ENCODE measurements at places on chromosomes 1 and 21. TPM values are rescaled to one million over a fixed set of nuclear protein-coding genes. Genes with fewer than 3 reads are reported as not detected.

The AGMAT gene
- 12.9 TPM for polyA plus RNA-seq

DNA sequence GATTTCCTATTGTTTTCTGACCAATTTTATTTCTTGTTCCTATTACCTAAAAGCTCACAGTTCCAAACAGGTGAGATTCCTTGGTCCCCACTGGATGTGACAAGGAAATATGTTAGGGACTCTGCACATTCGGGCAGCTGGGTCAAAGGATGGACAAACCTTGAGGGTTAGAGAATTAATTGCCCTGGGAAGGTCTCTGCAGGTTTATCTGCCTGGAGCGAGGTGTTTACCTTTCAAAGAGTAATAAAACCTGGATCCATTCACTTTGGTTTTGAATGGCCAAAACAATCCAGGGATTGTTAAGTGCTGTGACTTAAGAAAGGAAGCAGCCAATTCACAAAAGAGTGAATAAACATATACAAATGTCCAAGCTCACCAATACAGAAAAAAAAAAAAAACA lies 33.6 kb upstream of the RAB4A start:
- no peak for DNase-seq

DNA sequence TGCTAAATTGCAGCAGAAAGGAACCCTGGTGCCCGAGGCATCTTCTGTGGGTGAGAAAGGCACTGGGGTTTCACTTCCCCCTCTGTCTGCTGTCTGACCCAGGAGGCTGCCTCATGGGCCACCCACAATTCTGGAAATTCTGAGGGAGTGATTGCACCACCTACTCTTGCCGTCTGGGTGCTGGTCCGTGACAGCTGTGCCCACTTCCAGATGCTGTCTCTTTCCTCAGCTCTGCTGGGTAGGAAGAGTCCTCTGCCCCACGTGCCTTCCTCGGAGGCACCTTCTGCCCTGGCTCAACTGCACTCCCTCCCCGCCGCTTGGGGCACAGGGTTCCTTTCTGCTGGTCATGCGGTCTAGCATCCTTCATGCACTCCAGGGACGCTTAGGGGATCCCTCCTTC lies 96.3 kb downstream of the ARHGEF10L start:
- no peak for DNase-seq

DNA sequence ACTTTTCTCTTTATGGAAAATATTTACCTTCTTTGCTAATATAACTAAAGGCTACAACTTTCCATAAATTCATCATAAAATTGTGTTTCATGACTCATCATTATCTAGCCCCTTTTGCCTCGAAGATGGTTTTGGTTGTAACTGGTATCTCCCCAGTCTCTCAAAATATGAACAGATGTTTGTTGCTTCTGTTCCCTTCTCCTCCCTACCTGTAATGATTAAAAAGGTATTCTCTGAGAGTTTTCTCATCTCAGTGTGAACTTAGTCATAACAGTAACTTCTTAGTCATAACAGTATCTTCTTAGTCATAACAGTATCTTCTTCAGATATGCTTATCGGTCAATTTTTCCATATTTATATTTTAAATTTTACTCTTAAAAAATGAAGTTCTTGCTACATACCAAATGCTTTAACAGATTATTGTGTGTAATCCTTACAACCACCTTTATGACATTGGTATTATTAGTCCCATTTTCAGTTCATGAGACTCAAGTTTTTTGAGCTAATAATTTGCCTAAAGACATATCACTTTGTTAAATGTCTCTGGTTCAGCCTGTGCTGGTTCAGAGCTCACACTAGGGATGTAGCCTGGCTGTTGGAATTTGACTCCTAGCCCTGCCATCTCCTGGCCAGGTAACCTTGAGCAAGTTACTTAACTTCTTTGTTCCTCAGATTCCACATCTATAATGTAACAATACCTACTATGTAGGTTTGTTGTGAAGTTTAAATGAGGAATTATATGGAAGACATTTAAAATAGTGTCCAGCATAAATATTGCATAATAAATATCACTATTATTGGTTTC lies 32.6 kb downstream of the ATP1B1 start:
- DNase-seq = no peak

Data from A549 (cell line).